ENCODE measurements at places on chromosomes 6 and 20.

DNA sequence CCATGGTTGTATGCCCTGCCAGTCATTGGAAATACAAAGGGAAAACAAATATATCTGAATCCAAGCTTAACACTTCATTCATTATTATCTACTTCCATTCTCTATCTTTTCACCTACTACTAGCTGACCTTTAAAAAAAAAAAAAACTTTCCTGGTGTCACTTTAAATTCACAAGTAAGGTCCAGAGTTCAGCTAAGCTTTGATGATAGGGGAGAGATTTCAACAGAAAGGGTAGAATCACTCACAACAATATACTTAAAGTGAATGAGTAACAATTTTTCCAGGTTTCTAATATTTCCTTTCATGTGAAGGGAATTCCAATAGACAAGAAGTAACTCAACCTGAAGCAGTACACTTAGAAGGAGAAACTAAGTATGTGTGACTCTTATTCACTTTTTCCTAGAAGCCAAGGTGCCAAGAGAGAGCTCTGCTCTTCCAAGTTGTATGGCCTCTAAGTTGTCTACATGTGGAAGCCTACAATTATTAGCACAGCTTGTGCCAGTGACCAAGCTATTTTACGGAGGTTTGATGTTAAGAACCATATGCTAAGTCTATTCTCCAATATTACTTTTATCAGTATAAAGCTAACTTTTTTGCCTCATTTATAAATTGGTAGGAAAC is 371.7 kb downstream of the TENT5A start:
- DNase-seq: no peak

DNA sequence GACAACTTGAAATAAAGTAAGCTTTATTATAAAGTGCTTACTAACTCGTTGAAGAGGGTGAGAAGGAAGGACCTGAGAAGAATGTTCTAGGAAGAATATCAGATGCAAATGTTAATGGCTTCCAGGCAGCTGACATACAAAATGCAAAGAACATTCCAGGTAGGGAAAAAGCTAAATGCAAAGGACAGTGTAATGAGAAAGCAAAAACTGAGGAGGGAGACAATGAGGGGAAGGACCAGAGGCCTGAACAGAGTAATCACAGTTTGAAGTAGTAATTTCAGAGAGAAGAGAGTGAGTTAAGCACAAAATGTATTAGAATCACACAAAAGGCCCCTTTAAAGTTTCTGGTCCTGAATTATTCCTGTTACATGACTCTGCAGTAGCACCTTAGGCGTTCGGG is 81.3 kb downstream of the HMGCLL1 start:
- DNase-seq: no peak

- DNase-seq: no peak
Measured at GRCh38 chr20:44392776-44393607, 37.5 kb downstream of the HNF4A start.

- peak; percentile 91 for DNase-seq
Measured at GRCh38 chr6:37516076-37516919, 16.6 kb upstream of the CCDC167 start.

DNA sequence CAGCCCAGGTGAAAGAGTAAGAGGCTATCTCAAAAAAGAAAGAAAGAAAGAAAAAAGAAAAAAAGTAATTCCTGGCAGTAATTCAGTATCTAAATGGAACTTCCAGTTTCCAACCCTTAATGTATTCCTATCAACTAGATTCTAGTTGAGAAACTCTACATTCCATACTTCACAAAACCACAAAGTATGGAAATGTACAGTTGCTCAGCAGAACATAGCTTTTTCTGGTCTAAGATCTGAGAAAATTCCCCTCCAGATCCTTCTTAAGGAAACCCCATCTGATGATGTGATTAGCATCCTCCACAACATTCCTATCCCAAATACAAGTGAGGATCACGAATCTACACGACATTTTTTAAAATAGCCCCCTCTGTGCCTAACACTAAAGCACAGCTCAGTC is 3.6 kb downstream of the ARMH2 start:
- DNase-seq: no peak

GRCh38 chr20:36745234-36745926 is 510 bp downstream of the NDRG3 start:
- DNase-seq: peak; percentile 38

DNA sequence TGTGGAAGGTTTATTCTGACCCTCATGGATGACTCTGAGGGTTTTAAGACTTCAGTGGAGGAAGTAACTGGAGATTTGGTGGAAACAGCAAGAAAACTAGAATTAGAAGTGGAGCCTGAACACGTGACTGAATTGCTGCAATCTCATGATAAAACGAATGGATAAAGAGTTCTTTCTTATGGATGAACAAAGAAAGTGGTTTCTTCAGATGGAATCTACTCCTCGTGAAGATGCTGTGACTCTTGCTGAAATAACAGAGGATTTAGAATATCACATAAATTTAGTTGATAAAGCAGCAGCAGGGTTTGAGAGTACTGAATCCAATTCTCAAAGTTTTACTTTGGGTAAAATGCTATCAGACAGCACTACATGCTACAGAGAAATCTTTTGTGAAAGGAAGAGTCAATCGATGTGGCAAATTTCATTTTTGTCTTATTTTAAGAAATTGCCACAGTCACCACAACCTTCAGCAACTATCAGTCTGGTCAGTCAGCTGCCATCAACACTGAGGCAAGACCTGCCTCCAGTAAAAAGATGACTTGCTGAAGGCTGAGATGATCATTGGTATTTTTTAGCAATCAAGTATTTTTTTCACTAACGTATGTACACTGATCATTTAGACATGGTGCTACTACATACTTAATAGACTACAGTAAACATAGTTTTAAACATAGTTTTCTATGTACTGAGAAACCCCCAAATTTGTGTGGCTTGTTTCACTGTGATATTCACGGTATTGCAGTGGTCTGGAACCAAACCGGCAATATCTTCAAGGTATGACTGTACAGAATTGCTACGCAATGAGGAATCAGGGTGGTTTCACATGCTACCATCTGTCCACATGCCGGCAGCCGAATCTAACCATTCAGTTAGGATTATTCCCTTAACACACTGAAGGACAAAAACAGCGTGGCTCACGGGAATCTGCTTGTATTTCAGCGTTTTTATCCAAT is 149.0 kb downstream of the MYB start:
- no peak for DNase-seq

DNA sequence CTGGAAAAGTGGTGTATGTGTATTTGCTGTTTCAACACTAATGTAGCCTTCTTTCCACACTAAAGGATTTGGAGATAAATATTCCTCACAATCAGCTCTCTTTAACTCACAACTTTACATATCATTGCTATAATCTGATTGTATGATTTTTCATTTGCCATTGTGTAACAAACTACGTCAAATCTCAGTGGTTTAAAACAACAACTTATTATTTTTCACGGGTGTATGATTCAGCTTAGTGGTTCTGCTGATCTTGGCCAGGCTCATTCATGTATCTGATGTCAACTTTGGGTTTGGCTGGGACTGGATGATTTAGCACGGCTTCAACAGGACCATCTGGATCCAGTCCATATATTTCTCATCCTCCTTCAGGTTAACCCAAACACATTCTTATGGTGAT is 55.4 kb upstream of the TMX4 start:
- no peak for DNase-seq

GRCh38 chr6:152922706-152923105 is 60.1 kb downstream of the FBXO5 start:
- no peak for DNase-seq

DNA sequence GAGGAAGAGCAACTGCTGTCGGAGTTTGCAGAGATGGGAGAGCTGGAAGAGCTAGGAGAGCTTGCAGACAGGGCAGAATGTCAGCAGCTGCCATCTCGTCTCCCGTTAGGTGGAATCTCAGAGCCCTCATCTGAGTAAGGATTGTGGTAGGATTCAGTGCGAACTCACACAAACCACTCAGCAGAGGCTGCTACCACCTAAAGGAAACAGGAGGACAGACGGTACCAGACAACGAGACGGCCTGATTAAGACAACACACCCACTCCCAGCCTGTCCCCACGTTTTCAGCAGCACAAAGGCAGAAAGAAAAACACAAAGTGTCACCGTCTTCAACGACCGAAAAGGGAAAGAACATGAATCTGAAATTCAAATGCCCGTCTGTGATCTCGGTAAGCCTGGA is 4.1 kb downstream of the LEMD2 start:
- no peak for DNase-seq

DNA sequence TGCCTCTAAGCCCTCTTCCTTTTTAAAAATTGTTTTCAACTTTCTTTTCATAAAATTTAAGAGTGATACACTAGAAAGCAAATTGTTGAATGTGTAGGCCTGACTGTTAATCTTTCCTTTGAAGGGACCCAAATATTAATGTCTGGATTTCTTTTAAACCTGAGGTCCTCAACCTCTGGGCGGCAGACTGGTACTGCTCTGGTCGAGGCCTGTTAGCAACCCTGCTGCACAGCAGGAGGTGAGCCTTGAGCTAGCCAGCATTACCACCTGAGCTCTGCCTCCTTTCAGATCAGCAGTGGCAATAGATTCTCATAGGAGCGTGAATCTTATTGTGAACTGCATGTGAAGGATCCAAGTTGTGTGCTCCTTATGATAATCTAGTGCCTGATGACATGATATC is 191.2 kb downstream of the MANEA start:
- no peak for DNase-seq

- no peak for DNase-seq
Measured at GRCh38 chr6:155143578-155144106, 120.2 kb upstream of the CLDN20 start.

- DNase-seq: no peak
Measured at GRCh38 chr6:424741-425417, 33.3 kb downstream of the IRF4 start.

DNA sequence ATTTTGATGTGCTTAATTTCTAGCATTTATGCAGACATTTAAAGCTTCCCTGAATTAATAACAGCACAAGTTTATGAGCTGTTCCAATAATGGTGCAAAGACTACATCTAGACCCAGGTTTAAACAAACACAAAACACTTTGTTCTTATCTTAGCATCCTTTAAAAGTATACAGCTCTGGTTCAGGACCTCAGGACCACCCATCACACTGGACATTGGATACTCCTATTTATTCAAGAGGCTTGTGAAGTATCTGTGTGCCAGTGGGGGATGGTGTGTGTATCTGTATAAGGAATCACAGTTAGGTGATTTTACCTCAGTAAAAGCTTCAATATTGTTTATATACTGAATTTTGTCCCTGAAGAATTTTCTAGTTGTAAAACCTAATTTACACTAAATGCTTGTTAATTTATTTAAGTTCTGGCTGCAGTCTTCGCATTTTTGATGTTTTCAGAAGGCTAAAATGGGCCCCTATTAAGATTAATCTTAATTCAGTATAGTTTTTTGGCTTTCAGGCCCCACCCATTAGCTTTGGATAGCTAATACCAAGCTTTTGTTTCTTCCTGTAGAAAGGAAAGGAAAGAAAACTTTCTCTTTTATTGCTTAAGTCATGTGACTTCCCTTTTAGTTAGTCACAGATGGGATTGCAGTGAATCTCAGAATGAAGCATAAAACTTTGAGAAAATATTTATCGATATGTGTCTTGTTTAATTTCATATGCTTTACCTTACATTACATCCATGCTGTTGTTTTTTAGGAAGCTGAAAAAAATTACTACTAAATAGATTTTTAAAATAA is 13.1 kb downstream of the LIN28B start:
- DNase-seq: no peak

DNA sequence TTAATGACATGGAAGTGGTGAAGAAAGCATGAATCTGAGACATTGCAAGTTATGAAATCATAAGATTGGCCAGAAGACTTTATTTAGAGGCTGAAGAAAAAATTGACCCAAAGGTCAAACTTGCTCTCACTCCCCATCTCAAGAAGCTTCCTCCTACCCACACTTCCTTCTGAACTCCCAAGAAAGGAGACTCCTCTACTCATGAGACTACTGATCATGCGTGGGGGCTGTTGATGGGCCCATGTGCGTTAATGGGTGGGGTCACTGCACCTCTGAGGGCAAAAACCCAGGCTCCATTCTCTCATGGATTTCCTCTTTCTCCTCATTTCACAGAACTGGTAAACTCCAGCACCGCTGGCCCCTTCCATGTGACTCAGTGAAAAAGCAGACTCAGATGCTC is 470.6 kb upstream of the ARID1B start:
- DNase-seq: no peak

GRCh38 chr6:162941128-162941527 is 213.4 kb downstream of the PACRG start:
- DNase-seq: no peak

DNA sequence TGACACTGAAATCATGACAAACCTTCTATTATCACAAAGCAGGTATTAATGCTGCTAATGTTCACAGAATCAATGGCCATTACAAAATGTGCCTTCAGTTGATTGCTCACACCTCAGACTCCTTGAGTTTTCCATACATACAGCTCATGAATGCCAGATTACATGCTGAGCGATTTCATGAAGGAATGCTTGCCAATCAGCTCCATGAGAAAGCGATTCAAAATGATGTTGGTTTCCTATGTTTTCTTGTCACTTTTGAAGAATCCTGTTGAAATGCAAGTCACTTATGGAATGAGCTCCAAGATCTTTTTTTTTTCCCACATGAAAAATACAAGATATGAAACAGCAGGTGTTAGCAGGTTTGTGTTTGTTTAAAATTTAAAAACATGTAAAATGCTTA is 71.4 kb upstream of the SHLD1 start:
- DNase-seq: no peak

GRCh38 chr6:84498905-84499304 is 265.5 kb downstream of the TBX18 start:
- no peak for DNase-seq

GRCh38 chr6:12010635-12011275 is 1.4 kb upstream of the HIVEP1 start:
- DNase-seq: peak; percentile 41

DNA sequence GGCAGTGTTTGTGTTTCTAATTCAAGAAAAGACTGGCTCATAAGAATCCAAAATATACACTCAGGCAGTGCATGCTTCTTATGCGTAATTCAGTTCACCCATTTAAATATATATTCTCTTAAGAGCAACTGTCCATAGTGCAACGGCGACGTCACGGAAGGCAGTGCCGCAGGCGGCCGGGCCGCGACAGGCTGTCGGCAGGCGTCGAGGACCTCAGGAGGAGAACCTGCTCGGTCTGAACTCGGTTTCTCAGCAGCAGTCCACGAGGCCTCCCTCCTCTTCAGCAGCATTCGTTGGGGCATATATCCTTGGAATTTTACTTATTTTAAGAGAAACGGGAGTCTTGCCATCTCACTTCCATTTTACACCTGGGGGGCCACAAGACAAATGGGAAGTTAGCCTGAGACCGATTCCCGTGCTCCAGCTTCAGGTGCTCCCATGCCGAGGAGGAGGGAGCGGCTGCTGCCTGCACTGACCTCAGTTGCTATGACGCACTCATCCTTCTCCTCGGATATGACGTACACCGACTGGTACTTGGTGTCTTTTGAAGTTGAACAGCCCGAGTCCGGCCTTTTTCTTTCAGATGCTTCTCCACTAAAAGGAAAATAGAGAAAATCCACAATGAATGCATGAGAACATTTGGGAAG is 8.2 kb downstream of the DLL1 start:
- no peak for DNase-seq

- DNase-seq: peak; percentile 76
Measured at GRCh38 chr20:29878281-29878741, 1379.2 kb upstream of the DEFB115 start.

GRCh38 chr6:15342114-15342513 is 96.2 kb downstream of the JARID2 start:
- DNase-seq: no peak
